ENCODE measurements at places on chromosomes 1 and 21.

DNA sequence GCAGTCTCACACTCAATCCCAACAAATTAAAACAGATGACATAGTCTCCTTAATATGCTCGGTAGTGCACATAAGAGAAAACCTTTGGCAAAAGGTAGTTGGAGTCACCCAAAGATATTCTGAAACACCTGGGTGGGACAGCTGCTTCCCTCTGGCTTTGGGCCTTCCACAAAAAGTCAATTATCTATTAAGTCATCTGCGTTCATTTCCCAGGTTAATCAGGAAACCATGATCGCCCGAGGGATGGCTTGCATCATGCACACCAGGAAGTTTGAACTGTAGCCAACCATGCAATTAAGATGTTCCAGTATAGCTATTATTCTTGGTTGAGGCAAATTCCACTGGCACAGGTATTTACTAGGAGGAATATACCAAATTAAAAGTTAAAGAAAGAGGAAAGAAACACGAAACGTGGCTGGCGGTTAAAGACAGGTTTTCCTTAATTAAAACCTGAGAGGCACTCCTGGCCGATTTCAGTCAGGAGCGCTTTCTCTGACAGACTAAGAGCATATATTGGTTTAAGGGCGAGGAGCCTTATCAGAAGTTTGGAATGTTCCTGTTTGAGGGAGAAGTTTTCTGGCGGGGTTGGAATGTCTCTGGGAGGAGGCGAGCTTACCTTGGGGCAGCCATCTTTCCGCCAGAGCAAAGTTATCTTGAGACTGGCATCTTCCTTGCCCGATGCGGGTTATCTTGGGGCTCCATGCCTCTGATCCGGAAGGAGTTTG, 19.9 kb downstream of the CLDN17 start:
- no peak for DNase-seq

DNA sequence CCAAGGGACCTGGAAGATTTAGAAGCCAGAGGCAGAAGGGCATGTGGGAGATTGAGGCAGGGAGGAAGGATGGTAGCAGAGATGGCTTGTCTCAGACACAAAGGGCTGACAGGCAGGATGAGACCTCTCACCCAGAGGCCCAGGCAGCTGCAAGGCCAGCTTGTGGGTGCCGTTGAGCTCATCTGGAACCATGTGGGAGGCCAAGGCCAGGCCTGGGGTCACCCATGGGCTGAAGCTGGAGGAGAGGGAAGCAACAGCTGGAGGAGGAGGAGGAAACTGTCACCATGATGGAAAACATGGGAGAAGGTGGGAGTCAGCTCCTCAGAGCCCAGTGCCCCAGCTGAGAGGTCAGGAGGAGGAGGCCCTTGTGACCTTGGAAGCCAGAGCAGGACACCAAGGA, 6.4 kb downstream of the CRABP2 start:
- no peak for DNase-seq

DNA sequence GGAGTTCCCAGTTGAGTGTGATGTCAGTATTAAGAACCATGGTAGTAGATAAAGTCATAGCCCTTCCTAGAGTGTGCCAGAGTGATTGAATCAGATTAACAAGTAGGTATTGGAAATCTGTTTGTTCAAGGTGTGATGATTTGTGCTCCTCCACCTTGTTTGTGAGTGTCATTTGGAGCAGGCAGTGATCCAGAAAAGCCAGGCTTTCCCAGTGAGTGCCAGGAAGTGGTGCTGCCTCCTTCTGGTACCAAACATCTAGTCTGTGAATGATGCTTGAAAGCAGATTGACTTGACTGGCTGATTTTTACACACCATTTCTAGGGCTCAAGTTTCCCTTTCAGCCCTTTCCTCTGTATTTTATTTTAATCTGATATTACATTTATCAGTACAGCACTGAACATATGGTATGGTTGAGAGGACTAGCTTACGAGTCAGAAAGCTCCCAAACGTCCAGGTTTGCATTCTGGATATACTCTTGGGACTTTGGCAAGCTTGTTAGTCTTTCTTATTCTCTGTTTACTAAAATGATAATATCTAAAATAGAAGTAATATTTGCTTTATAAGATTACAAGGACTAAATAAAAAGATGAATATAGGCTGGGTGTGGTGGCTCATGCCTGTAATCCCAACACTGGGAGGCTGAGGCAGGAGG, 100.7 kb downstream of the PATJ start:
- no peak for DNase-seq

DNA sequence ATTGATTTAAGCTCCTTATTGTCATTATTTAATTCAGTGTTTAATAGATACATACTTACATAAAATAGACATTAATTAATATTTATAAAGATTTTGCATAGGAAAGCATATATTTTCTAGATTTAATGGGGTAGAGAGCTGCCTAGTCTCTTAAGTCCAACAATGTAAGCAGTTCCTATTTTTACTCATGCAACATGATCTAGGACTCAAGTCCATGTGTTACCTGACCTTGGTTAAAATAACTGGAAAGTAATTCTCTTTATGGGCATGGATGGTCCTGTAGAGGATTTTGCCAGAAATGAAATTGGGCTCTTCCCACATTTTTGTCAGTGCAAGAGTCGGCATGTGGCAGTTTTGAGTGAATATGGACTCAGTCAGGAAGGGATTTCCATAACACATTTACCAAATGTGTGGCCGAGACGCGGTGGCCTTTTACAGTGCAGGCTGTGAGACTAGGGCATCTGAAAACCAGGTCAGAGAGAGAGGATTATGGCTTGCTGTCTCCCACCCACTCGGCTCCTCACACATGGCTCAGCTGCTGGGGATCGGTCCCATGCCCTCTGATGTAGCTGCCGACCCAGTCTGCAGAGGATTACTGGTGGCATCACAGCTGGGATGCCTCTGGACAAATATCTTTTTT, 6.2 kb upstream of the KIF1B start:
- no peak for DNase-seq

GRCh38 chr1:217136895-217137205, 413.6 kb upstream of the ESRRG start:
- no peak for DNase-seq

DNA sequence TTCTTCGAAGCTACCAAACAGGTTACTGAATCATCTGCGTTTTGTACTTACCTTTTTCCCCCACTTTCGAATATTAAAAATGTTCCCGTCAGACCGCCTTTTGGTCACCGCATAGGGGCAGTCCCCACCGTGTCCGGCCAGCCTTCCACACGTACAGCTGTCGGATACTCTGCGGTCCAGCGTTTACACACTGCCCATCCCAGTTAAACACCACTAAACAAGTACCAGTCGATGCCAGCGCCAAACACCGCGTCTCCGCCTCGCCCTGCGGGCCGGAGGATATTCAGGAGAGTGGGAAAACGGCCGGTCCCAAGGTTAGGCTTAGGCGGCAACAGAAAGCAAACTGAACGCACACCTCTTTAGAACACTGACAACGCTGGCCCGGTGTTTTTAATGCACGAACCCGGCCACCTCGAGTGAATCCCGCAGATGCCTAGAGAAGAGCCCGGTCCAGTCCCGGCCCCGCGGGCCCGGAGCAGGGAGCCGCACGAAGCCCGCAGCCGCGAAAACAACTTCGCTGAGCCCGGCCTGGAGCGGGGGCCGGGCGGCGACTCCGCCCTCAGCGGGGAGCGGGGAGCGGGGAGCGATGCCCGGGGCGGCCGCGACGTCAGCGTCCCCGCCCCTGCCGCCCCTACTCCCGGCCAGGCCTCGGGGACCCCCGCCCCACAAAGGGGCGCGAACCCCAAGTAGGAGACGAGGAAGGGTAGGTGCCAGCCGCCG, 730 bp upstream of the PHF13 start:
- peak; percentile 31 for DNase-seq

GRCh38 chr1:62128745-62129144, 65.9 kb upstream of the L1TD1 start:
- no peak for DNase-seq

- DNase-seq: no peak
Observed at GRCh38 chr1:76501586-76502219, 365.6 kb upstream of the ST6GALNAC5 start.

GRCh38 chr1:93021539-93022134, 57.4 kb upstream of the MTF2 start:
- DNase-seq: no peak

- DNase-seq: no peak
Observed at GRCh38 chr1:33341190-33341589, 20.3 kb upstream of the A3GALT2 start.

DNA sequence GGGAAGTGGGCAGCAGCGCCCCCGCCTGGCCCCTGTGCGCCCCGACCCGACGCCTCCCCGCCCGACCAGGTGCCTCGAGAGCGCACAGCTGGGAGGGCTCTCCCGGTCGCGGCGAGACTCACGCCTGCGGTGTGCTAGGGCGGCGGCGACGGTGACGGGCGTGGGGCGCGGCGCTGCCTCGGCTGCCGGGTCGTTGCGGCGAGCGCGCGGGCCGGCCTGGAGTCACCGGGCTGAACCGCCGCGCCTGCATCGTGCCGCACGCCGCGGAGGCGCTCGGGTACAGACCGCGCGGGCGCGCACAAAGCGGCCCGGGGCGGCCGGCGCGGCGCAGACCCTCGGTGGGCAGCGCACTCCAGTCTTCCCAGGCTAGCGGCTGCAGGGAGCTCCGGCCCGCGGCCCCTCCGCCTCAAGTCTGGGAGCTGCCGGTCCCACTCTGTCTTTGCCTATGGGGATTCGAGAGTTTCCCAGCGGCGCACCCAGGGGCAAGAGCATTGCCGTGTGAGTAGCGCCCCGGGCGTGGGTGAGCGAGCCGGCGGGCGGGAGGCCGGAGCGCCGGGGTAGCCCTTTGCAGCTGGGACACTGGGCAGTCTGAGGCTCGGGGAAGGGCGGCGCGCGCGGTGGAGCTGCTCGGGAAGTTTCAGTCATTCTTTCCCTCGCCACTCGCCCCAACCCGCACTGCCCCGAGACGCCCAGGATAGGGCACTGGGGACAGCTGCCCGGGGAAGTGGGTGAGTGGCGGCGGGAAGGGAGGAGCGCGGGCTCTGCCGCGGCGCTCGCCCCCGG, at the start of gene SLC35F3:
Gene SLC35F3 (plus strand): TSS at position 44 of the 783 bp plus-strand sequence.
- peak; percentile 13 for DNase-seq

GRCh38 chr1:117587499-117588356, 18.1 kb upstream of the TENT5C start:
- DNase-seq: no peak

GRCh38 chr1:201761178-201761577, 67.8 kb upstream of the IPO9 start:
- DNase-seq: no peak

DNA sequence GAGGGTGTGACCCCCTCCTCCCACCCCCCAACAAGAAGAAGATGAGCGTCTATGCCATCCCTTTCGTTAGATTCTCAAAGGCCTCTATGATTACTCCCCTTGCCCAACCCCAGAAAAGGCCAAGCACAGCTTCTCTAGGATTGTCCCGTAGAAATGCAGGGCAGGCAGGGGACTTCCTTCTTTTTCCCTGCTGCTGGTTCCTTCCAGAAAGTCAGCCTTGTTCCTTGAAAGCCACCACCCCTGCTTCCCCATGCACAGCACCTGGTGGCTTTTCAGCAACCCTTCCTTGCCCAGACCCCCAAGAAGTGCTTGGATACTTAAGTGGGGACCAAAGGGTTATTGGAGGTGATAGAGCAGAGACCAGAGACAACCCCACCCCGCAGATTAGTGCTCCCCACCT, 75.1 kb downstream of the ARHGEF10L start:
- DNase-seq: no peak

GRCh38 chr1:36232212-36233095, 8.2 kb downstream of the THRAP3 start:
- DNase-seq: no peak

GRCh38 chr21:35503671-35504070, 454.6 kb upstream of the RUNX1 start:
- peak; percentile 4 for DNase-seq

DNA sequence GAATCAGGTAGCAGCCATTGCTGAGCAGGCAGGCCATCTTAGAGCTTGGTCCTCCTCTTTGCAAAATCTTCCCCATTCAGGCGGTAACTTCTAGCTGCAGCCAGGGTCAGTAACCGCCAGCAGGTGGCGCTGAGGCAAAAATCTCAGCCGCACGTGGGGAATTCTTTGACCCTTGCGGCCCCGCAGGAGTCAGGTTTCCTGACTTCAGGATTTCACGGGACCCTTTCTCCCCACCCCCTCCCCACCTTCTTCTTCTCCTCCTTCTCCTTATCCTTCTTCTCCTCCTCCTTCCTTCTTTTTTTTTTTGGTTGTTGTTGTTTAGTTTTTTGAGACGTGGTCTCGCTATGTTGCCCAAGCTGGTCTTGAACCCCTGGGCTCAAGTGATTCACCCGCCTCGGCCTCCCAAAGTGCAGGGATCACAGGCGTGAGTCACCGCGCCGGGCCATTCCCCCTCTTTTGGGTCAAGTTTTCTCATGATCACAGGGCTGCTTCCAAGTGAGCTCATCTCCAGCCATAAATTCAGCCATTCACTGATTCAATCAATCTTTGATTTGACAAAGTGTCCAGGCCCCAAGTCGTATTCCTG, 33.4 kb upstream of the TENT5B start:
- DNase-seq: peak; percentile 49

DNA sequence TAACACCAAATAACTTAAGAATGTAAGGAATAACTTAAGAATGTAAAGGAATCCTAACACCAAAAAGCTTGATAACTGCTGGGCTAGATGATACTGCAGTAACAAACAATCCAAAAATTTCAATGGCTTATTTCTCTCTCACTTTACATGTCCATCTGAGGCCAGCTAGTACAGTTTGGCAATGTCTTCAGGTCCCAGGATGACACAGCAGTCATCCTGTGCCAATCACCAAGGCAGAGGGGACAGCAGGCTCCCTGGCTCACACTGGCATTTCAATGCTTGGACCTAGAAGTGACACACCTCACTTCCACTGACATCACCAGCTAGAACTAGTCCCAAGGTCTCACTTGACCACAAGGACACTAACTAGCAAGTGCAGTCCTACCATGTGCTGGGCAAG, 15.3 kb downstream of the DNAJC11 start:
- DNase-seq: no peak

DNA sequence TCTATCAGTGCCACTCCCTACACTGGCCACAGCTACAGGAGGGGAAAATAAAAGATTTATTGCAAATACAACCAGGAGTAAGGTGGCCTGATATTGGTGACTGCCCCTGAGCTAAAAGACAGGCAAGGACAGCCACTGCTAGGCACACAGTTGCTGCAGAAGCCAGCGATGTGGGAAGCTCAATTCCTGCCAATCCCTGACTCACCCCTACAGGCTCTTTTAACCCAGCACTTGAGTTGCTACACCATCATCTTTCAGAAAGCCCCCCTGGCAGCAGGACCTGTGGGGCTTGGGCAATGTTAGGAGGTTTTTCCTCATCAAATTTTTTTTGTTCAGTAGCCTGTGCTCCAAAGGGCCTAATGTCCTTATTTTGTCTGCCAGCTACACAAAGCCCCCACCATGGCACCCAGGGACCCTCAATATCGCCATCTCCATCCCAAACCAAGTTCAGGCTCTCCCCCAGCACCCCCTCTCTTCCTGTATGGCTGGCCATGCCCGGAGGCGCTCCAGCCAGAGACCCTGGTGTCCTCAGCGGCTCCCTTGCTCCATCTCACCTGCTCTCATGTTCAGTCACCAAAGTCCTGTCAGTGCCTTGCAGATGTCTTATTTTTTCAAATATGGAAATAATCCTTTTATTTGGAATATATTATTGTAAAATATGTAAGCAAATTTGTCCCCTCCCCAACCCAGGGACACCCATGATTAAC, 13.4 kb downstream of the CLEC20A start:
- DNase-seq: no peak

GRCh38 chr1:59419361-59420140, 122.7 kb downstream of the FGGY start:
- DNase-seq: no peak

- DNase-seq: no peak
Observed at GRCh38 chr1:167120899-167121298, 27.0 kb downstream of the STYXL2 start.
